ENCODE measurements at places on chromosomes 6 and 20.
A peak's percentile ranks its signal among the peaks of the same experiment; 100 is the strongest.

DNA sequence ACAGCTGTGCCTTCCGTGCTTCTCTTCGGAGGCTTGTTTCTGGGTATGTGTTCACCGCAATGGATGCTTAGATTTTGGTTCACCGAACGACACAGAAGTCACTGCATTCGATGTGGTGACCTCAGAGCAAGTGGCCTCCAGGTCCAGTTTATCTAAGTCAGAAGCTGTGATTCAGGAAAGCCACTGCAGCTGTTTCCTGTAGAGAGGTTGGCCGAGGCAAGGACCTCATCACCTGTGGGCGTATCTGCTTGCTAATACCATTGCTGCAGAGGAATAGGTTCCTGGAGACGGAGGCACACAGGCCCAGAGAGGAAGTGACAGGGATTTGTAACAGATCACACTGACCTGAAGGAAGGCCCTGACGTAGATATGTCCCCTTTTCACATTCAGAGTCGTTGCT lies 82.7 kb downstream of the FARS2 start:
- no peak for DNase-seq
- no peak overlapping the region for H3K27ac ChIP-seq
- no peaks in the 10 kb centered on the region for H3K4me1 ChIP-seq
- H3K4me3 ChIP-seq = no peak overlapping the region

- H3K27me3 ChIP-seq = no peaks in the 10 kb centered on the region
- no peak overlapping the region for H3K27ac ChIP-seq
- DNase-seq = no peak
- H3K4me1 ChIP-seq = no peaks in the 10 kb centered on the region
These were observed 28.6 kb downstream of the EDN1 start for GRCh38 chr6:12318749-12319148.

GRCh38 chr6:72769459-72770125 lies 147.7 kb downstream of the KCNQ5 start:
- H3K4me3 ChIP-seq = no peak overlapping the region
- no peak for DNase-seq
- no peaks in the 10 kb centered on the region for H3K4me1 ChIP-seq
- no peaks in the 10 kb centered on the region for H3K27me3 ChIP-seq
- no peaks in the 10 kb centered on the region for H3K36me3 ChIP-seq

DNA sequence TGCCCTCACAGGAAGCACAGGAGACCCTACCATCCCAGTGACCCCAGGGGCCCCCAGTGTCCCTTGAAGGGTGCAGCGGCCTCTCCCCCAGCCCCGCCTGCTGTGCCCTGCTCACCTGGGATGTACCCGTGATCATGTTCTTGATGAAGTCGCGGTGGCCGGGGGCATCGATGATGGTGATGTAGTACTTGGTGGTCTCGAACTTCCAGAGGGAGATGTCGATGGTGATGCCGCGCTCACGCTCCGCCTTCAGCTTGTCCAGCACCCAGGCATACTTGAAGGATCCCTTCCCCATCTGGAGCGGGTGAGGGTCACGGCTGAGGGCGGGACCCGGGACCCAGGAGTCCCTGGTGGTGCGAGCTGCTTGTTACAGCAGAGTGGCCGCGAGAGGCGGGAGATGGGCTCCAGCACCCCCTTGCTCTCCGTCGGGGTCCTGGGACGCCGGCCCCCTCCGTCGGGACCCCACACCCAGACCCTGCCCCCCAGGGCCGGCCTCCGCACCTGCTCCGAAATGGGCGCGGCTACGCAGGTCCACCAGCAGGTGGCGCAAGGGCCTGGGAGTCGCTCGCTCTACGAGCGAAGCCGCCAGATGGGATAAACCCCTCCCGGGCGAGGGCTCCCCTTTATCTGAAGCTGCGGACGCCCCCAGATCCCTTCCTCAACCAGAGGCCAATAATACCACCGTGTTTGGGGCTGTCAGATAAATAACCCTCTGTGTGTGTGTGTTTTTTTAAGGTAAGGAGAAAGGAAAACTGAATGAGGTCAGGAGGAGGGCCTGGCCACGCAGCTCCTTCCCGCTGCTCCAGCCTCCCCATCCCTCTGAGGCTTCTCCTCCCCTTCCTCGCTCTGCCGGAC lies 2.9 kb downstream of the EEF1A2 start:
- H3K4me1 ChIP-seq = no peaks in the 10 kb centered on the region
- peaks cover 7% of the 10 kb centered on the region for H3K27me3 ChIP-seq
- no peak for DNase-seq
- no peak overlapping the region for H3K27ac ChIP-seq
- peak overlapping the region; percentile 60 for H3K4me3 ChIP-seq

GRCh38 chr6:150273457-150274309 lies 95.1 kb upstream of the IYD start:
- no peak overlapping the region for H3K4me3 ChIP-seq
- H3K27ac ChIP-seq = no peak overlapping the region
- H3K4me1 ChIP-seq = no peaks in the 10 kb centered on the region

GRCh38 chr6:83917001-83917400 lies 57.5 kb downstream of the CYB5R4 start:
- H3K4me3 ChIP-seq = no peak overlapping the region
- DNase-seq = no peak
- H3K4me1 ChIP-seq = no peaks in the 10 kb centered on the region
